Ecto neural progenitor cell (in vitro differentiated cells): ENCODE measurements at places on chromosomes 7 and 10.

GRCh38 chr10:102643336-102644065, 778 bp upstream of the TRIM8 start:
- DNase-seq, result peak; percentile 78

- DNase-seq, result no peak
Measured at GRCh38 chr10:121741248-121741792, 143.1 kb upstream of the FGFR2 start.

GRCh38 chr7:57198801-57199200, 66.6 kb upstream of the ZNF479 start:
- DNase-seq, result no peak

DNA sequence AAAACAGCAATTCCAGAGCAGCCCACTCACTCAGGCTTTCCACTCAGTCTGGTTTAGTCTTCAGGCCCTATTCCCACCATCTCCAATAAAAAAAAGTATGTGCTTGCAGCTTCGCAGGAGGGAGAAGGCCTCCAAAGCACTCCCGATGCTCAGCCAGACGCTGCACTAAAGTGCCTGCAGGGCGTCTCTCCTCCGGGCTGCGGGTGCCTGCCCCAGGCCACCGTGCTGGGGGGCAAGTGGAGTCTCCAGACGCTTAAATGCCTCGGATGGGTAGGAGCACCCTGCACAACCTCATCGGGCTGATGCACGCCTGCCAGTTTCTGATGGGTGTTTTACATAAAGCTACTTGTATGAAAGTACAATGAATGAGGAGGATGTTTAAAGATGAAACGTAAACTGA, 31.3 kb upstream of the NCAPG2 start:
- no peak for DNase-seq

DNA sequence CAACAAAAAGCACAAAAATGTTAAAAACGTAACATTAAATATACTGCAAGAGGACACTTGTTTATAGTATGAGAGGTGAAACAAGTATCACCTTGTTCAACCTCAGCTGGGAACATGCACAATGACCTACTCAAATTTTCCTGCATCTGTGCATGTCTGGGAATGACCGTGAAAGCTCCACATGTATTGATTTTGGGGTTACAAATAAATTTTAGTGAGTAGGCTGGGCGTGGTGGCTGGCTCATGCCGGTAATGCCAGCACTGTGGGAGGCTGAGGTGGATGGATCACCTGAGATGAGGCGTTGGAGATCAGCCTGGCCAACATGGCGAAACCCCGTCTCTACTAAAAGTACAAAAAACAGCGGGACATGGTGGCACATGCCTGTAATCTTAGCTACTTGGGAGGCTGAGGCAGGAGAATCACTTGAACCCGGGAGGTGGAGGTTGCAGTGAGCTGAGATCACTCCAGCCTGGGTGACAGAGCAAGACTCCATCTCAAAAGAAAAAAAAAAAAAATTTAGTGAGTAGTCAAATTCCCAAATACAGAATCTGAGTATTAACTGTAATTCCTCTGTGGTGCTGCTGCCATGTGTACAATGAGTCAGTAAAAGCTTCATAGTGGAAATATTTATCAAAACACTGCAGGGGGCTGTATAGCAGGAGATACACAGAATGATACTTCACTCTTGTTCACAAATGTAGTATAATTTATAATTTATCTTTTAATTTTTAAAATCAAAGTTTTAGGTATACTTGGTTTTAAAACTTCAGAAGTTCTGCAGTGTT, 41.1 kb downstream of the SUGCT start:
- no peak for DNase-seq

GRCh38 chr10:33657154-33657908, 322.9 kb upstream of the NRP1 start:
- DNase-seq, result no peak

DNA sequence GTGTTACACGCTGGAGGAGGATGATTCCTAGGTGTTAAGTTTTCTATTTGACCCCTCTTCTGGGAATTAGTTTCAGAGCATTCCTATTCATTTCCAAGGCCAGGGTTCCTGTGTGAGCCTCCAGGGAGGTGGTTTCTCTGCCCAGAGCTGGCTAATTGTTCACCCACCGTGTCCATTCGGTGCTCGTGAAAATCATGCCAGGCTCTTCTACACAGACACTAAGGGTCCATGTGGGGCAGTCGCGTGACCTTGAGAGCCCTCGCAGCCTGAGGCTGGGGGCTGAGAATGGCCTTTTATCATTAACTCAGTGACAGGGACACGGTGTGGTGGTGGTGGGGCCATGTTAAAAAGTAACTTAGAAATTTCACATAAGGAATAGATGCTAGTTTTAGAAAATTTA, 83.7 kb downstream of the EMX2 start:
- DNase-seq, result peak; percentile 22

DNA sequence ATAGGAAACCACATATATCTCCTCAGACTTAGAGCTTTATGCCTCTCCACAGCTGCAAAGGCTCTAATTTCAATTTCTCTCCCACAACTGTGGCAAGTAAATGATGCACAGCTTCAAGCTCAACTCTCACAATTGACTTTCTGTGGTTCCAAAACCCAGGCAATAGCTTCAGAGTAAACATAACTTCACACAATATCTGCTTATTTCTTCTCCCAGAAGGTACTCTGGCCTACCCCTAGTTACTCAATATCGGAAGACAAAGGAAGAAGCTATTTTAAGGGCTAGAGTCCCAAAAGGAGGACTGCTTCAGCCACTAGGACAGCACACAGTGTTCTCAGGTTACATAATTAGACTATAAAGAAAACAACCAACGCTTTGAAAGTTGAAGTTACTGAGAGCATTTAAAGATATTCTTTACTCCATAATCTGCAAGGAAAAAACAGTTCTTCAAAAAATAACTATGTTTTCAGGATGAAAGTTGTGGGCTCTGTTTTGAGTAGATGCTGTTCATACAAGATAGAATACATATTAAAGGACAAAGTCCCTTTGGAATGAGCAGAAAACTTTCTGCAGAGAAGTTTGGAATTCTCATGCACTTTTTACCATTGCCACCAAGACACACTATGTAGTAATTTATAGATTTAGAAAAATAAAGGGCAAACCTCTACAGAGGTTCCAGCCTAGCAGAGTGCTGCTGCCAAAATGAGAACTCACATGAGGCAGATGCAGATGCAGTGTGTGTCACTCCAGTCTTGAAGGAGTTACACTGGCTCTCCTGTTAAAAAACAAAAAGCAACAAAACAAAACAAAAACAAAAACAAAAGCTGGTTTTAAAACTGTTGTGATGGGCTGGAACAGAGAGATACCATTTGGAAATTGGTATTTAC, 81.8 kb downstream of the NT5C2 start:
- no peak for DNase-seq
